ENCODE measurements at places on chromosomes 4 and X. TPM values are rescaled to one million over a fixed set of nuclear protein-coding genes. Genes with fewer than 3 reads are reported as not detected.

Gene PNMA6A
- 4.5 TPM for total RNA-seq

Gene HTN1
- not detected for total RNA-seq

Gene INTU
- 1.3 TPM for total RNA-seq

Gene DGAT2L6
- total RNA-seq, result not detected

Gene EREG
- 38.9 TPM for total RNA-seq

Gene OPHN1
- 1.4 TPM for total RNA-seq

Gene BGN
- not detected for total RNA-seq

Gene ABCG2
- total RNA-seq, result 22.4 TPM

Gene MAGED1
- 76.1 TPM for total RNA-seq

Gene FAM13A
- 5.5 TPM for total RNA-seq

Gene NUDT9
- total RNA-seq, result 25.1 TPM

Gene PPP3CA
- total RNA-seq, result 24.7 TPM

Gene GUCY1B1
- 0.27 TPM for total RNA-seq

Gene STAP1
- not detected for total RNA-seq

Gene DCAF12L2
- total RNA-seq, result 0.14 TPM

Gene PF4V1
- not detected for total RNA-seq

Gene AVPR2
- total RNA-seq, result not detected

Gene PSAPL1
- total RNA-seq, result 0.09 TPM

Gene CENPE
- 9.0 TPM for total RNA-seq

Gene PAGE2B
- total RNA-seq, result not detected

Gene PTTG2
- total RNA-seq, result not detected

Gene PTCHD1
- not detected for total RNA-seq

Gene FGFBP1
- total RNA-seq, result 3.4 TPM

Gene SLC9B1
- not detected for total RNA-seq

Gene MAGEB1
- not detected for total RNA-seq

Gene ALG13
- 51.5 TPM for total RNA-seq

Gene F9
- not detected for total RNA-seq

Gene IL13RA2
- not detected for total RNA-seq

Gene KLHL4
- 2.8 TPM for total RNA-seq

Gene DCLK2
- 11.2 TPM for total RNA-seq

Gene CSAG3
- total RNA-seq, result not detected

Gene SMIM10
- not detected for total RNA-seq

Gene RASGEF1B
- total RNA-seq, result not detected

Gene FAM9B
- total RNA-seq, result not detected

Gene NLGN3
- total RNA-seq, result 0.86 TPM

Gene ARMCX1
- total RNA-seq, result 0.31 TPM

Gene CYTL1
- not detected for total RNA-seq

Gene SLITRK2
- 0.01 TPM for total RNA-seq

Gene CPLX1
- 0.57 TPM for total RNA-seq

Gene ADH7
- not detected for total RNA-seq

Gene PLP1
- not detected for total RNA-seq

Gene DNAAF6
- not detected for total RNA-seq

Gene SPANXN3
- total RNA-seq, result not detected

Gene YIPF6
- total RNA-seq, result 33.6 TPM

Gene MAGEA4
- total RNA-seq, result not detected

Gene PGAM4
- total RNA-seq, result 0.26 TPM

Gene FGF2
- 63.0 TPM for total RNA-seq

Gene CCDC110
- not detected for total RNA-seq

Gene ALPK1
- total RNA-seq, result 3.9 TPM
